Dorsolateral prefrontal cortex (tissue), 122 donors: ENCODE measurements at places on chromosomes 4 and X.

DNA sequence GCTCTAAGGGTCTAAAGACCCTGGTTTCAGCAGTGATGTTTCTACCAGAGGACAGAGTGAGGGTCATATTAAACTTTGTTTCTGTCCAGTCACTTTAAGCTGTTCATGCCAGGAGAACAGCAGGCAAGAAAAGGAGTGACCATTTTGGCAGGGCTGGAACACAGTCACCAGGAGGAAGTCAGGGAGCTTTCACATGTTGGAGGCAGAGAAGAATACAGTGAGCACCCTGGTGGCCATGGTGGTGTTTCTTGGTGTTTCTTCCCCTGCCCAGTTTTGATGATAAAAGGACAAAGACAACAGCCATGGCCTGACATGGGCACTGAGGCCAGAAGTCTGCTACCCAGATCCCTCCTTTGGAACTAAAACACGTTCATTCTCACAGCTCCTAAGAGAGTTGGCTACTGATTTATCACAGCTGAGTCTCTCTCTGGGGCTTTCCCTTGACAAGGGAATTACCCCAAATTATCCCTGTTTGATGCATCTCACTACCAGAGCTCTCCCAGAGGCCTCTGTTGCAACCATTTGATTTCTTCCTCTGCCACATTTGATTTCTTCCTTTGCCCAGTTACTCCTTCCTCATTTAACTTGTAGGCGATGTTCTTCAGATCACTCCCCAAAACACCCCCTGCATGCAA lies 106.4 kb upstream of the NWD2 start:
- DNase-seq: no peak

- DNase-seq: no peak
These were observed 273.9 kb downstream of the TLL1 start for GRCh38 chr4:166146806-166147540.

- DNase-seq: no peak
These were observed 28.2 kb downstream of the ANXA5 start for GRCh38 chr4:121668368-121669162.

GRCh38 chr4:122003335-122003734 lies 51.5 kb upstream of the TRPC3 start:
- no peak for DNase-seq

- DNase-seq: no peak
These were observed 195.6 kb downstream of the GPC3 start for GRCh38 chrX:133789829-133790228.

DNA sequence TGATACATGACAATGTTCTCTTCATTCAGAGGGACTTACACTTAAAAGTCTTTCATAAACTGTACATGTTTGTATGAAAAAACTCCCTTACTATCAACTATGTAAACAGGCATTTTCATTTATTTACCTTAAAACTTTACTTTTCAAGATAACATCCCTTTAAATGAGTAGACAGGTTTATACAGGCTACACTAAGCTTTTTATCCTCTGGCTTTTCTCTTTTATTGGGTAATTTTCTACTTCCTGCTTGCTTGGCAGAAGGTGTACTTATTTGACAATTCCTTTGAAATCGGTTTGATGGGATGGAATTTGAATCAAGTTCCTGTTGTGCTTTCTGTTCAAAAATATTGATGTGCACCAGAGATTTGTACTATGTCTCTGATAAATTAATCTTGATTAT lies 81.4 kb downstream of the PTPN13 start:
- no peak for DNase-seq

GRCh38 chr4:151688003-151688784 lies 72.6 kb downstream of the GATB start:
- DNase-seq: no peak

DNA sequence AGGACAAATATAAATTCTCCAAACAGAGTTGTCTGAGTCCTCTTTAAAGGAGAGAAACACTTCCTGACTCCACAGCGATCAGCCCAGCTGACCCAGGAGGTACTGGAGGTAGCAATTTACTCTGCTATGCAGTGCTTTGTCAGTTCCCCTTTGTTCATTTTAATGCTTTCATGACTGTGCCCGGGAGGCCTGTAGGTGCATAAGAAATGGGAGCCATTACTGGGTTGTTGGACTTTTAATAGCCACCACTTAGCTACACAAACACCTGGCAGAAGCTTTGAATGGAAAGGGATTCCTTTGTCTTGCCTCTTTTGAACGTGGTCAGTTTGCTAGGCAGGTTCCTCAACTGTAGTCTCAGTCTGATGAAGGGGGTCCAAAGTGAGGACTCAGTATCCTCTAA lies 59.0 kb upstream of the AFF2 start:
- no peak for DNase-seq

DNA sequence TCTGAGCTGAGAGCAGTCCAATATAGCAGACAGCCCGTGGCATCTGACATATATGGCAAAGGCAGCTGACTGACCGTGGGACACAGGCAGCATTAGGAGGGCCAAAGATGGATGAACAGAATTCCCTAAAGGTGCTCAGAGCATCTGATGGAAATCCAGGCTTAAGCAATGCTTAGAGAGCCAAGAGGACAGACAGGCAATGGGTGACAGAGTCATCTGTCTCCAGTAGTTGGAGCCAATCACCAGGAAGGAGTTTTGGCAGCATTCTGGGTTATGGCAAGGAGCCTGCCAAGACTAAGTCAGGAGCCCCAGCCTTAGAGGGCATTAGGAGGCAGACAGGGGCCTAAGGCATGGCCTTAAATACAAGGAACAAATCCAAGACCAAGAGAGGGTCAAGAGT lies 153.3 kb upstream of the USP9X start:
- no peak for DNase-seq

GRCh38 chr4:740656-741282 lies 35.1 kb downstream of the PCGF3 start:
- no peak for DNase-seq

DNA sequence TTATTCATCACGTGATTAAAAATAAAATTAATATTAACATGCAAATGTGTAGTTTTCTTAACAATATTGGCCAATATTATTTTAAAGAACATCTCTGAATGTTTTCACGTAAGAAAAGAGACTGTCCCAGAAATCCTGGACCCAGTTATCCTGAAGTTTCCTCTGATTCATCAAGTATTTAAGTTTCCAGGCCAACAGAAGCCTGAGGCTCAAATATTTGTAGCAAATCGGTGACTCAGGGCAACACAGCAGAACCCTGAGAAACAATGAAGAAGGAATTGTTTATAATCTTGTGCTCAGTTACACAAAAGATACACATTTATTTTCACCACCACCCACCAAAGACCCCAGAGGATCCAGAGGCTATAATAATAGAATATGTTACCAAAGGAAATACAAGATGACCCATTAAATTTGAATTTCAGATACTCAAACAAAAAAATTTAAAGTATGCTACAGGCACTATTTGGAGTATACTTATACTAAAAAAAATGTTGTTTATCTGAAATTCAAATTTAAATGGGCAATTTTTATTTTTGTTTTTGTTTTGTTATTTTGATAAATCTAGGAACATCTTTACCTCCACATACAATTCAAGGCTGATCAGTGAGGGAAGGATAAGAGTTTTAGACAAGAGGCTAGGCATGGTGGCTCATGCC lies 33.9 kb upstream of the SLC7A11 start:
- no peak for DNase-seq

DNA sequence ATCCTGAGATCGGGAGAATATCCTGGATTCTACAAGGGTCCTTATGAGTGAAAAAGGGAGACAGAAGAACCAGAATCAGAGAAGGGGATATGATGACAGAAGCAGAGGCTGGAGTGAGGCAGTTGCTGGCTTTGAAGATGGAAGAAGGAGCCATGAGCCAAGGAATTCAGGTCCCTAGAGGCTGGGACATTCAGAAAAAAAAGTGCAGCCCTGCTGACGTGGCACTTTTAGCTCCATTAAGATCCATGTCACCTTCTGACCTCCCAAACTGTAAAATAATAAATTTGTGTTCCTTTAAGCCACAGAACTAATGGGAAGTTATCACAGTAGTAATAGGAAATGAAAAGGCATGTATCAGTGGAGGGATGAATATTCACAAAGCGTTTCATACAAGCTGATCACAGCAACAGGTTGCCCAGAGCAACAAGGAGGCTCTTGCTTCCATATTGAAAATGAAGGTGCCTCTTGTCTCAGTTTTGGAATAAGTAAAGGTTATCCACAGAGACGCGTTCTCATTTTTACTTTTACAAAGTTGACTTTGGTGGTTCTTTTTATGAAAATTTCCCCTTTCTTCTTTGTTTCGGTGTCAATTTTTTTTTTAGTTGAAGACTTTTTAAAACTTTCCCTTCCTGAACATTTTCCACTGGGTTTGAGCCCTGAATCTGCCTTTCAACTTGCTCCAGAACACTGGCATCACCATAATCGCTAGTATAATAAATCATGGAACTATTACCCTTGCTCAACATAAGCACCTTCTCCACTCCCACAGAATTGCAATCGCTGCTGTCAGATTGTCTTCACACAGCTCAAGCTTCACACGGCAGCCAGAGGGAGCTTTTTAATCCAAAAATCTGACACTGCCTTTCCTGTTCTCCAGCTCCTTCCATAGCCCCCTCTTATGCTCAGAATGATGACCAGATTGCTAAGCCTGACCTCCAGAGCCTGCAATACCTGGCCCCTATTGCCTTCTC lies 127.6 kb upstream of the RBPJ start:
- peak; percentile 24 for DNase-seq

DNA sequence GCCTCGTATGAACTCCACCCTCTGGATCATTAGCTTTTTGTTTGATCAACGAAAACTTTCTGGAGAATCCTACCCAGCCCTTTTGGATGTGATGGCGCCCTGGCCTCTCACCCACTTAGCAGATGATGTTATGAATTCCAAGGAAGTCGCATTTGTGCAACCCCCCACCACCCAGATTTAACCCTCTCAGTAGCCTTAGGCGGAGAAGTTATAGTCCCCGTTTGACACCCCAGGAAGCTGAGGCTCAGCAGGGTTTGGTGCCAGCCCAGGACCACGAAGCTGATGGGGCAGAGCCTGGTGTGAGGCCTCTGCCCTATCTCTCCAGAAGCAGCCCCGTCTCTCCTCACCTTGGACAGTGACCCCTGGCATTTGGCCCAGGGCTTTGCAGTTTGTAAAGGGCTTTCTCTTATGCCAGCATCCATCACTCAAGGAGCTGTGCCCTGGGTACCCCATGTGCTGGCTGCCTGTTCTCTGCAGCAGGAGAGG lies 1.0 kb downstream of the WFS1 start:
- DNase-seq: no peak

DNA sequence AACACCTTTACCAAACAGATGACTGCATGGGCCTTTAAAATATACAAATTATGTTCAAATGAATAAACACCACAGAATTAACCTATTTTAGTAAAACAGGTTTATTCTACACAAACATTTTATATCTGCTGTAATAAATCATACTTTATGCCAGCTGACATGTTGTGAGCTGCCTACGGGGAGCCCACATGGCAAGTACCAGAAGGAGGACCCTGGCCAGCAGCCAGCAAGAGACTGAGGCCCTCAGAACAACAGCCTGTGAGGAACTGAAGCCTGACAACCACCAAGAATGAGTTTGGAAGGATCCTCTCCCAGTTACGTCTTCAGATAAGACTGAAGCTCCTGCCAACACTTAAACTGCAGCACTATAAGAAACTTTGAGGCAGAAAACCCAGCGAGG lies 377.0 kb downstream of the PDGFC start:
- peak; percentile 29 for DNase-seq

GRCh38 chrX:38890963-38891362 lies 89.7 kb downstream of the MID1IP1 start:
- DNase-seq: no peak

DNA sequence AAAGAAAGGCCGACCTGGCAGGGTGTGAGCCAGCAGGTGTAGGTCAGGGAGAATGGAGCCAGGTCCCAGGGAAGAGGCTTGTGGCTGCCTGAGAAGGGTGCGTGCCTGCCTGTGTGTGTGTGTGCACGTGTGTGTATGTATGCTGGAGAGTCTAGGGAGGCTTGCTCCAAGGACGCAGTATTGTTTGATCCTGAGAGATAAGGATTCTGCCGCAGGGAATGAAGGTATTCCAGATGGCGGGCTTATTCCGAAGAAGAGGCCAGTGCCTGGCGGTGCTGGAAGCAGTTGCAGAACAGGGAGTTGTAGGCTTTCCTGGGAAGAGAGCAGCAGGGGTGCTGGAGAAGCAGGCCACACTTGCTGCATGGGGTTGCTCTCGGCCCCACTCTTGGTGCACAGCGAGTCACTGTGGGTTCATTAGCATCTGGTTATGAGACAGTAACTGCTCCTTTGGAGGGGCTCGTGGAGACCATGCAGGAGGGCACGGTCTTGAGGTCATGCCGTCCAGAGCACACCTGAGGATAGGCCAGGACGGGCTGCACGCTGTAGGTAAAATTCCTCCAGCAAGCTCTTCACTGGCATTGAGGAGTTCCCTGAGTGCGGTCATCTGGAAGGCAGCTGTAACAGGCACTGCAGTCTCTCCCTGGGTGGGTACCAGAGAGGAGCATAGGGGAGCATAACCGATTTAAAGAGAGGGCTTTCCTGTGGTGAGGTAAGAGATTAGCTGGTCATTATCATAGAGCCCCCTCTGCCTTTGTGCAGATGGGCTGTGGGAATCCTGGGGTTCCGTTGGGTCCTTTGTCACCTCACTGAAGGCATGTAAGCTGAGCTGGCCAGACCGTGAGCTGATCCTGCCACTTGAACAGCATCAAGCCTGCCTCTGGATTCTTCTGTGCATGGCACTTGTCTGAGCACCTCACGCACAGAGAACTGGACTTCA lies 29.9 kb upstream of the MSANTD1 start:
- DNase-seq: no peak

DNA sequence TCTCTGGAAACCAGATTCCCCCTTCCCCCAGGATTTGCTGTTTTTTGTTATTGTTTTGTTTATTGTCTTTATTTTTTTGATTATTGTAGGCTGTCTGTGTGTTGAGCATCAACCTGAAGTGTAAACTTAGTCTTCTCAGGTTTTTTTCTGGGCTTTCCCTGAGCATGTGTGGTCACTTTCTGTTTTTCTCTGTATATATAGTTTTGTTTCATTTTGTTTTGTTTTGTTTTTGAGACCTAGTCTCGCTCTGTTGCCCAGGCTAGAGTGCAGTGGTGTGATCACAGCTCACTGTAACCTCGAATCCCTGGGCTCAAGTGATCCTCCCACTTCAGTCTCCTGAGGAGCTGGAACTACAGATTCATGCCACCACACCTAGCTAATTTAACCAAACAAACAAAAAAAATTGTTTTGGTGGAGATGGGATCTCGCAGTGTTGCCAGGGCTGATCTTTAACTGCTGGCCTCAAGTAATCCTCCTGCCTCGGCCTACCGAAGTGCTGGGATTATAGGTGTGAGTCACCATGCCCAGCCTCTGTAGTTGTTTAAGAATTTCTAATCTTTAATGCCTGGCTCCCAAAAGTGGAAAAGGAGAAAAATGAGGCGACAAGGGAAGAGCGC lies 9.1 kb downstream of the IL13RA1 start:
- DNase-seq: no peak

- no peak for DNase-seq
These were observed 11.6 kb upstream of the VEGFD start for GRCh38 chrX:15395789-15396188.

GRCh38 chr4:25803720-25804225 lies 59.0 kb downstream of the SEL1L3 start:
- no peak for DNase-seq

- no peak for DNase-seq
These were observed 6.4 kb upstream of the COMMD8 start for GRCh38 chr4:47469951-47470350.
